ENCODE measurements at places on chromosomes 5 and 9.

- no peak for DNase-seq
Measured at GRCh38 chr5:33198836-33199235, 241.9 kb upstream of the TARS1 start.

- no peak for DNase-seq
Measured at GRCh38 chr5:138503487-138504270, 38.4 kb downstream of the EGR1 start.

DNA sequence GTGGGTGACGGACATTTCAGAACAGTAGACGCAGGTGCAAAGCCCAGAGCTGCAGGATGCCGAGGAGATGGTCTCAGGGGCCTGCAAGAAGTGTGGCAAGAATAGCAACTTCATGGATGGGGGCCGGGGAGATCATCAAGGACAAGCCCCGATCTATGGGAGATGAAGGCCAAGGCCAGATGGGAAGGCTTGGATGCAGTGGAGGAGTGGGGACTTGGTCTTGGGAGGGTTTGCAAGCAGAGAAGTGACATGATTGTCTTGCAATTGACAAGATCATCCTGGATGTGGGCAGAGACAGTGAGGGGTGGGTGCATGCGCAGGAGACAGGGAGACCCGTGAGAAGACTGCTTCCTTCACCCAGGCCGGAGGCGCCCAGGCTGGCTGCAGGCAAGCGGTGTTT lies 198.1 kb downstream of the CDK5RAP2 start:
- no peak for DNase-seq

DNA sequence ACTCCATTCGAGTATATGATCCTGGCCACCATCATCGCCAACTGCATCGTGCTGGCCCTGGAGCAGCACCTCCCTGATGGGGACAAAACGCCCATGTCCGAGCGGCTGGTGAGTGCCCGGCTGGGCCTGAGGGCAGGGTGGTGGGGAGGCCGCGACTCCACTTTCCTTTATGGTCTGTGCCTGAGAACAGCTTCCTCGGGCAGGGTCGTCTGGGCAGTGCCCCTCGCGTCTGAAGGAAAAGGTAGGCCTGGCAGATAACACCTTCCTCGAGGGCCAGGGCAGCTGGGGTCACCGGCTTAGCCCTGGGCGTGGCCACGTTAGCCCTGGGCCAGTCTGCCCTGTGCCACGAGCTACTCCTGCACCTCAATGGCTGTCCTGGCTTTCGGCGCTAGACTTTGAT lies 1.5 kb downstream of the CACNA1B start:
- no peak for DNase-seq

GRCh38 chr9:111728617-111729366 lies 65.9 kb downstream of the SHOC1 start:
- DNase-seq: no peak

- no peak for DNase-seq
Measured at GRCh38 chr9:23577611-23578010, 248.4 kb downstream of the ELAVL2 start.

- DNase-seq: no peak
Measured at GRCh38 chr9:84138541-84138940, 157.9 kb downstream of the RMI1 start.

GRCh38 chr9:124399323-124399967 lies 15.8 kb downstream of the PSMB7 start:
- no peak for DNase-seq

DNA sequence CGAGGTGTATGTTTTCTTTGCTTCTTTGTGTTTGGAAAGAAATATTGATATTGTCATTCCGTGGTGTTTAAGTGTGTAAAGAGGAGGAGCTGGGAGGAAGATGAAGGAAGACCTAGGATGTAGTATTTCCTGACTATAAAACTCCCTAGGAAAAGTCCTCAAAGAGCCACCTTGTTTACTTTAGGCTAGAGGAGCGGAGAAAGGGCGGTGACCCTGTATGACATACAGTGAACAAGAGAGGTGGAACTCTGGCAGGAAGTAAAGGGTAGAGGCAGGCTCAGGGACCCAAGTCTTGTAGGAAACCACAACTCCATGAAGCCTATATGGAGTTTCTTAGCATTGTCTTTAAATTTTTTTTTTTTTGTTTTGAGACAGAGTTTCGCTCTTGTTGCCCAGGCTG lies 303.9 kb downstream of the DOCK8 start:
- no peak for DNase-seq

Measured in activated CD4-positive, alpha-beta T cell treated with anti-CD3 and anti-CD28 coated beads, Interleukin-2, amount 50 U/mL, for 24 hours (primary cell).